ENCODE measurements at places on chromosomes 2 and 18. TPM values are rescaled to one million over a fixed set of nuclear protein-coding genes. Genes with fewer than 3 reads are reported as not detected.

The IL36G gene
- polyA plus RNA-seq: not detected

The SLC4A5 gene
- polyA plus RNA-seq: not detected

DNA sequence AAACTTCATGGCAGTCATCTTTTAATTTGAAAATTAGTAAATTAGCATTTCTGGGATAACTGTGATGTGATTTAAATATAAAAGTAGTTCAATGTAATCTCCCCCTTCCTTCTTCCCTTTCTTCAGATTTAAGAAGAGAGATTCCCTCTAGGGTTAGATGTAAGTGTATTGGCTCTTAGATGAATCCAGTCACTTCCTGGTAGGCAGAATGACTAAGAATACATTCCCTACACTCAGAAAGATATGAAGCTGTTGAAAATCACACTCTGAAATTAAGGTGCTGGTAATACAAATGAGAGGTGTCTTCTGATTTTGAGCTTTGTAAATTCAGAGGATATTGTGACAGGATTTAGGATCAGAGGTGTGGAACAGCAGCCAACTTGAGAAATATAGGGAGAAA lies 71.6 kb downstream of the TDRD15 start:
- no peak for DNase-seq

The ESPNL gene
- not detected for polyA plus RNA-seq

- no peak for DNase-seq
Measured at GRCh38 chr2:179354739-179355537, 90.3 kb upstream of the SESTD1 start.

- no peak for DNase-seq
Measured at GRCh38 chr2:120559401-120559800, 176.3 kb upstream of the GLI2 start.

GRCh38 chr2:28274911-28275685 lies 117.6 kb upstream of the FOSL2 start:
- DNase-seq: no peak

The SLC4A3 gene
- 3.0 TPM for polyA plus RNA-seq

DNA sequence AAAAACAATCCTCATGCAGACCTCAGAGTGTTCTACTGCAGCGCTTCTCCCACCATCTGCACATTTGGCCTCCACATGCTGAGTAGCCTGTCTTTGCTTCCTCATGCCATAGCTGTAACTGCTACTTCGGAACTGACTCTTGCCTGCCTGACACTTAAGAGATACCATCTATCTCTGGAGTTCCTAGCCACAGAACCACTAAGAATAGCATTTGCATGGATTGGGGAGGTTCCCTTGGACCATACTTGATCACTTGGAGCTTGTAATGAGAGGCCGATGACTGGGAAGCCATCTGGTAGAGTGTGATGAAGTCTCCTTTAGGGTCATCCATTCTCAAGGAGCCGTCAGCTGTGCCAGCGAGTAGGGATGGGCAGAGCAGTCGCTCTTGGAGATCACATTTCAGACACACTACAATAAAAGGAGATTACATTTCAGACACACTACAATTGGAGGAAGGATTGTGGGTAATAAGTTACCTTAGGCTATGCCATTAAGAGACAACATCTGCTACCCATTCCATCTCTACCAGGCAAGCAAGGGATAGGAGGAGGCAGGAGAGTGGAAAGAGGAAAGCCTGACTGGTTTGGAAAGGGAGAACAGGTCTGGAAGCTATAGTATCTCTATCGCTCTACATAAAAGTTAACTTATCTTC lies 21.8 kb downstream of the DOK1 start:
- DNase-seq: no peak

Data from aorta (tissue), 5 donors.